ENCODE measurements at places on chromosomes 11 and 22.

DNA sequence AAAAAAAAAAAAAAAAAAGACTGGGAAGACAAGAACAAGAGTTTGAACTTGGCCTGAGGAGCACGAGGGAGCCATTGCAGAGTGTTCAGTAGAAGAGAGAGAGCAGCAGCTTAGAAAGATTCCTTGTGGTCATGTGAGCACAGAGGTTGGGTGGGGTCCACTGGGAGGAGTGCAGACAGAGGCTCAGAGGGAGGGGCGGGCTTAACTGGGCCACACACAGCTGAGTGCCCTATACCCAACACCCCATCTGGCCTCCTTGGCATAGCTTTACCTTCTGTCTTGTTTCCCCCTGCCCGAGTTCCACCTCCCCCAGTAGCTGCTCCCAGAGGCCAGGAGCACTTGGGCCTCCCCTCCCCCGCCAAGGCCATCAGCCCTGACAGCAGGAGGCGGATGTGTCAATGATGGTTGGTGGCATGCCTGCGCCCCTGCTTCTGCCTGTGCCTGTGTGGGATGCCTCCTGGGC, 12.1 kb downstream of the C11orf86 start:
- no peak for DNase-seq

DNA sequence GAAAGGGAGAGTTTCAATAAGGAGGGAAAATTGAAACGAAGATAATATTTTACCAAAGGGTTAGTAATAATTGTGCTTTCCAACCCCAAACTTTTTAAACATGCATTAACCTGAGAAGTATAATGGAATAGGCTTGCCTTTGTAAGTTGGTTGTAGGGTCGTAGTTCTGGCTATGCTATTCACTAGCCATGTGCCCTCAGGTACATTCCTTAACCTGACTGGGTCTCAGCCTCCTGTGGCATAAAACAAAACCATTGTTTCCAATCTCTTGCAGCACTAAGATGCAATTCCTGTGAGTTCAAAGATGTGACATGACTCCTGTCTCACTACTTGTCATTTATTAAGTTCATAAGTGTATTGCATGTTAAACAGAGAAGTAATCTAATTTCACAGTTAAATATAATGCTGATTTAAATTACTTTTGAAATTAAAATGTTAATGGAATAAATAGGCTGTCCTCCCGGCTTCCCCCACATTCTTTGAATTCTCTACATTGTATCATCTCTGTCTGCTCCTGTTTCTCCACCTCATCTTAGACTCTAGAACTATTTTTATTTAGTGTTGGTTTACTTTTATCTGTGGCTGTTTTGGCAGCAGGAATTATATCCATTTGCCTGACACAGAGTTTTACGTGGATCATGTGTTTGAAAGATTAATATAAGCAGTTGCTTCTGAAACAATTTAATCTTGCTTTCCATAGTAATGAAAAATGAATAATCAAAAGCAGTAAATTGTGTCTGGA, 216.3 kb downstream of the FAT3 start:
- no peak for DNase-seq

DNA sequence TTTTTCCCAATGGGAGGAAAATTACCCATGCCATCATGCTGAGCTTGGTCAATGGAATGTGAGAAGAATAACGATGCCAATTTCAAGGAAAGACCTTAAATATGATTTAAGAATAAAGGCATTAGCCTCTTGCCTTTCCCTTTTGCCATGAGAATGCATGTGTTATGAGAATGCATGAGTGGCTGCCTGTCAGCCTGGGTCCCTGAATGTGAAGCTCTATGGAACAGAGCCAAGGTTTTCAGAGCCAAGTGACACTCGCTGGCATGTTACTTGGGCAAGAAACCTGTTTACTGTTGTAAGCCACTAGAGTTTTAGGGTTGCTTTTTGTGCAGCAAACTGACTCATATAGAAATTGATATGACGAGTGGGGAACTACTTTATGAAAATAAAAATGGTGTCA, 75.7 kb downstream of the JRKL start:
- DNase-seq = no peak

DNA sequence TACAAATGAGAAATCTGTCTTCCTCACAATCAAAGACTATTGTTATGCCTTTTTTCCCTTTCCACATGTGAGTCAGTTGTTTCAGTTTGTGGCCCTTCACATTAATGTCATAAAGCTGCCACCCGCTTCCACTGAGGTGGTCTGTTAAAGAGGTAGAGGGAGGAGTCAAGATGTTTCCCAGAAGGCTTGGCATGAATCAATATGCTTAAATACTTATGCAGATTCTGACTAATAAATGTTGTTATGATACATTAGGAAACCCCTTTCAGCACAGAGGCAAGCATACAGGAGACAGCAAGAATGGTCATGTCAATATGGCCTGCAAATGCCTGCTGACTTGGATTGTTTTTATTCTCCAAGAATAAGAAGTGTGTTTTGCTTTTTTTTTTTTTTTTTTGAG, 6.5 kb downstream of the RTN3 start:
- DNase-seq = no peak

- no peak for DNase-seq
Measured at GRCh38 chr11:16773981-16774935, 35.8 kb downstream of the C11orf58 start.

GRCh38 chr11:100805506-100806199, 118.6 kb downstream of the ARHGAP42 start:
- no peak for DNase-seq

- no peak for DNase-seq
Measured at GRCh38 chr22:35056486-35056885, 9.5 kb upstream of the ISX start.

DNA sequence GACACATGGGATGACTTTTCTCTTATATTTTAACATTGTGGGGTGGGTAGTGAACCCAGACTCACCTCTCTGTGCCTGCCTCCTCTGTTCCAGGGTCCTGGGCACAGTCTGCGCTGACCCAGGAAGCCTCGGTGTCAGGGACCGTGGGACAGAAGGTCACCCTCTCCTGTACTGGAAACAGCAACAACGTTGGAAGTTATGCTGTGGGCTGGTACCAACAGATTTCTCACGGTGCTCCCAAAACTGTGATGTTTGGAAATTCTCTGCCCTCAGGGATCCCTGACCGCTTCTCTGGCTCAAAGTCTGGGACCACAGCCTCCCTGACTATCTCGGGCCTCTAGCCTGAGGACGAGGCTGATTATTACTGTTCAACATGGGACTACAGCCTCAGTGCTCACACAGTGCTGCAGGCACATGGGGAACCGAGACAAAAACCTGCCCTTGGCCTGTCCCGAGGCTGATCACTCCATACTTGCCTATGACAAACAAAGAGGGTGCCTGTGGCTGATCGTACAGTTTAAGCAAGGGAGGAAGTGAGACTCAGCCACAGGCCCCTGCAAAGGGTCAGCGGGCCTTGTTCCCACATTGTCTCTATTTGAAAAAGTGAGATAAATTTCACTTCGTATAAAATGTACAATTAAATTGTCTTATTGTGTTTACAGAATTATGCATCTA, 43.7 kb upstream of the TOP3B start:
- no peak for DNase-seq

GRCh38 chr11:125381499-125382044, 114.5 kb downstream of the FEZ1 start:
- no peak for DNase-seq

GRCh38 chr11:68273026-68273738, 1.4 kb upstream of the C11orf24 start:
- no peak for DNase-seq

GRCh38 chr11:120523196-120523595, 11.6 kb downstream of the GRIK4 start:
- no peak for DNase-seq

- peak; percentile 51 for DNase-seq
Measured at GRCh38 chr22:20429254-20430100, 8.1 kb downstream of the SCARF2 start.

GRCh38 chr22:47423861-47424820, 661.7 kb downstream of the TBC1D22A start:
- DNase-seq = no peak

GRCh38 chr22:41833369-41834004, 582 bp downstream of the SREBF2 start:
- DNase-seq = no peak

GRCh38 chr22:20748731-20749428, 25.0 kb upstream of the SERPIND1 start:
- no peak for DNase-seq

DNA sequence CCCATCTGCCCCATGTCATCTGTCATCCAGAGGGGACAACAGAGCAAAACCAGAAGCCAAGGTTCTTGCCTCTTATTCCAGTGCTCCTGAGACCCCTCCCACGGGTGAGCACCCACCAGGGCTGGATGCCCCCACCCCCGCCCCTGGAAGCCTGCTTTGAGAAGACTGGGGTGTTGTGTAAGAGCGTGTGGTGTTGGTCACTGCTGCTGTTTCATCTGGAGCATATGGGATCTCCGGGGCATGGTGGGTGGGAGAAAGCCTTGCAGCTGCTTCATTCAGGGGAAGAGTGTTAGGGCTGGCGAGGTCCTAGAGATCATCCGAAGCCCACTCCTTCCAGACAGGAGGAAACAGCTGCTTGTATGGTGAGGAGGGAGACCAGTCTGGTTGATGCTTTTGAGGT, 54.1 kb downstream of the CHRDL2 start:
- no peak for DNase-seq

DNA sequence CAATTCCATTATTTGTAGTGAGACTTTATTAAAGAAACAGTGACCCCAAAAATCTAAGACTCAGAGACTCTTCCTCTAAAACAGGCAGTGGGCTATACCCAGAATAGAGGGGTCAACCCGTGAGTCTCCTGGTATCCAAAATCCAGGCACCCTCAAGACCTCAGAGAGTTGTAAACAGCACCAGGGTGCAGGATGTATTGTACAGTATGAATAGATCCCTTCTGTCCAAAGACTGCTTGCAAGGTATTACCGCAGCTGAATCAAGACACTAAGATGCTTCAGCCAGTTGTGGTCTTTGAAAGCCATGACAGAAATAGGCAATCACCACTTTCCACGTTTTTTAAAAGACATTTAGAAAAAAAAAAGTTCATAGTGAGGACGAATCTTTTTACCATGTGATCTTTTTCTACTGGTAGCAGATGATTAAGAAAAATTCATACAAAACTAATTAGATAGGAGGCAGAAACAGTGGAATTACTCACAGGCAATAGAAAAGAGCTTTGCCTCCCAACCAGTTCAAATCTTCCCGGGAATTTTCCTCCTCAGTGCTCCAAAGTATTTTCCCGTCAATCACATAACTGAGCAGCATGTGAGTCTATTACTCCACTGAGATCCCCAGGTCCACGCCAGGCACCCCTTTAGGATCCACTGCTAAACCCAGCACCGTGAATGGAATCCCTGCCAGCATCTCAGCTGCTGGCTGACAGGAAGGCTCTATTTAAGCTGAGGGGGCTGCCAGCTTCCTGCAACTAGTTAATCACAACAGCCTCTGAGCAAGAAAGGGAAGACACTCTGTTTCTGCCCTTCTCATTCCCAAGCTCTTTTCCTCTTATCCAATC, 113.1 kb downstream of the ETS1 start:
- DNase-seq = no peak

GRCh38 chr11:103995896-103996295, 40.5 kb upstream of the DDI1 start:
- no peak for DNase-seq

DNA sequence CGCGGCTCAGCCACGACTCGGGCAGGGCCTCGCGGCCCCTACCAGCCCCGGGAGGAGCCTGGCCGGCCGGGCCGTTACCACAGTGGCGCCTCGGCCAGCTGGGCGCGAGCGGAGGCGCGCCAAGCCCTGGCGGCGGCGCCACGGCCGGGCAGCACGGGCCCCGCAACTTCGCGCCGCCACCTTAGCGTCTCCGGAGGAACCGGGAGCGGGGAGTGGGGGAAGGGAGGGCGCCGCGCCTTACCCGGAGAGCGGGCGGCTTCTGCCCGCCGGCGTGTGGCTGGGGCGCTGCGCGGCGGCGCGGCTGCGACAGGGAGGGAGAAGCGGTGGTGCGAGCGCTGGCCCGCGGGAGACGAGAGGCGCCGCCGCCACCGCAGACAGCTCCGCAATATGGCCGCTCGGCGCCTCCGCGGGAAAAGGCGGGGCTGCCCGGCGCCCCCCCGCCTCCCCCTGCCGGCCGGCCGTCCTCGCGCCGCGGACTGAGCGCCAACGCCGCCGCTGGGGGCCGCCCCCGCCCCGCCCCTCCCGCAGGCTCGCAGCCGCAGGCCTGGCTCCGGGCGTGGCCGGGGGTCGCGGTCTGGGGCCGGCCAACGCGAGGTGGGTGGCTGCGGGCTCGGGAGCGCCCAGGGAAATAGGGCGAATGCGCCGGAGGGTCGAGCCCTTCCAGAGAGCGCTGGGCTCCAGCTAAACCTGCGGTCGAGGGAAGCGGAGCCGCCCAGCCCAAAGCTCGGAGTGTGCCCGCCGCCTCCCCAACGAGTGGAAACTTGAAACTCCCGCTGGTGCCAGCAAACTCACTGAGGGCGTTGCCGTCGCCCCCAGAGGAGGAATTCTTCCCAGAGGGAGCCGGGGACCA, at the start of gene RDX:
Gene RDX (minus strand): TSS at position 389 of the 850 bp plus-strand sequence. CDS start 16,922 bp downstream, outside the sequence.
- peak; percentile 1 for DNase-seq

- no peak for DNase-seq
Measured at GRCh38 chr22:45903355-45904135, 73.4 kb downstream of the WNT7B start.

GRCh38 chr11:116931206-116931953, 94.0 kb upstream of the APOA1 start:
- no peak for DNase-seq

- no peak for DNase-seq
Measured at GRCh38 chr11:27354359-27354965, 8.6 kb downstream of the CCDC34 start.

GRCh38 chr11:5809905-5810795, 1.4 kb downstream of the OR52N2 start:
- DNase-seq = no peak

DNA sequence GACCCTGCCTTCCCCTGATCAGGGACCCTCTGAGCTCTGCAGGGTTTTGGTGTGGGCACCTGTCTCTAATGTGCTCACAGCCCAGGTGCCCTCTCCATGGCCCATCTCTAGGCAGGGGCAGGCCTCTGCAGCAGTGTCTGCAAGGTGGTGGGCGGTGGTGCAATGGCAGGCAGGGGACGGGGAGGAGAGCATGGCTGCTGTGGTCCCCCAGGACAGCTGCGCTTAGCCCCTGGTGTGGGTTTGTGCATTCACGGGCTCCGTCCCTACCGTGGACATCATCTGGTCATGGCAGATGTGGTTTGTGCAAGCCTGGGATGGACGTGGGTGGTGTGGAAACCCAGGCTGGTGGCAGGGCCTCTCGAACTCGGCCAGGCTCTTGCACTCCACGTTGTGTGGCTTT, 443.1 kb downstream of the TBC1D22A start:
- no peak for DNase-seq

DNA sequence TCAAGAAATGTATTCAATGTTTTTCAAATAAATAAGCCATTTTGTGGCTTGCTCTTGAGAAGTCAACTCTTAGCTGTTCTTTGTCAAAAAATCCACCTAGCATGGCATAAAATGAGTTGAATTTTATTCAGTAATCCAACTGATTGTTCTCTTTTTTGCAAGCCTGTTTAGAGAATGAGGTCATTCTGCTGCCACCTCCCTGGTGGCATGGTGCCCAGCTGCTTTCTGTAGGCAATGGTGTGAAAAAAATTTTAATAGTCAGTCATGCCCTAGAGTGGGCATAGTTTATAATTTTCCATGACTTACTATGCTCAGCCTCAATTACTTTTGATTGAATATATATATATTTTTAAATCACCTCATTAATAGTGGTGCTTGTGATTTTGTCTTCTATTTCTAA, 177.2 kb downstream of the INSC start:
- DNase-seq = no peak

Measured in stimulated activated CD8-positive, alpha-beta memory T cell treated with anti-CD3 and anti-CD28 coated beads, Interleukin-4, amount 100 ng/mL, for 4 hours (primary cell).